Activated CD4-positive, CD25-positive, alpha-beta regulatory T cell treated with anti-CD3 and anti-CD28 coated beads, Interleukin-2, amount 50 U/mL, for 16 hours (primary cell): ENCODE measurements at places on chromosomes 2 and 18.

- no peak for DNase-seq
Observed at GRCh38 chr2:3776311-3776710, 72.9 kb downstream of the DCDC2C start.

DNA sequence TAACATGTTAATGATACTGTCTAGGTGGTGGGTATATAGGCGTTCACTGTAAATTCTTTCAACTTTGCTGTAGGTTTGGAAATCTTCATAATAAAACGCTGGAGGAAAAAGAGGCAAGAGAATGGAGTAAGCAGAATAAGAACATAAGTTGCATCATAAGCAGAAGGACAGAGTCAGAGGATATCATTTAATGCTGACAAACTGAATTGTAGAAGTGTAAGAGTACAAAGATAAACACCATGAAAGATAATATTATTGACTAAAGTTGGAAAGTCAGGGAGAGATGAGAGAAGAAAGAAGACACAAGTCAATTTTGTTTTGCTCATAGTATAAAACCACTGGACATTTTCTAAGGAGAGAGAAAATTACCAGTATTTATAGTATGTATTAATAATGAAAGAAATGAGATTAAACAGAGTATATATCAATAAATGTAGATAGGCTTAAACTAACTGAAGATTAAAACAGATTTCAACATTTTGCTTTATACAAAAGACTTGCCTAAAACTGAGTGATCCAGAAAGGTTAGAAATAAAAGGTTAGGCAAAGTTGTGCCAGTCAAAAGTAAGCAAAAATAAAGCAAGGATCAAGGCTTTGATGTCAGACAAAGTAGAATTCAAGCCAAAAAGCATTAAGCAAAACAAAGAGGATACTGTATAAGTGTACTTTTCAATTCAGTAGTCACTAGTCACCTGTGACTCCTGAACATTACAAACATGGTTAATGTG is 42.4 kb upstream of the VIT start:
- DNase-seq = no peak

GRCh38 chr18:64513401-64513800 is 364.5 kb upstream of the LINC00305 start:
- no peak for DNase-seq

DNA sequence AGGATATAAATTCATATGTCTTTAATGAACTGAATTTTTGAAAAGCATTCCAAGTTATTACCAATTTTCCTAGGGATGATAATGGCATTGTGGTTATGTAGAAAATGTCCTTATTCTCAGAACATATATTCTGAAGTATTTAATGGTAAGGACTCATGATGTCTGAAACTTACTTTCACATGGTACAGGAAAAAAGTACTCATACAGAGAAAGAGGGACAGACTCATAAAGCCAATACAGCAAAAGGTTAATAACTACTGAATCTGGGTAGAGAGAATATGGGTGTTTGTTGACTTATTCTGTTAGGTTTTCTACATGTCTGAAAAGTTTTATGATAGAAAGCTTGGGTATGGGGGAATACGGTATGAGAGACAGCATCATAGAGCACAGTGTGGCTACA is 84.3 kb upstream of the SERTAD2 start:
- DNase-seq = no peak

- no peak for DNase-seq
Observed at GRCh38 chr18:2960983-2961696, 51.8 kb downstream of the LPIN2 start.

GRCh38 chr2:113977060-113977659 is 87.3 kb downstream of the ACTR3 start:
- DNase-seq = no peak

DNA sequence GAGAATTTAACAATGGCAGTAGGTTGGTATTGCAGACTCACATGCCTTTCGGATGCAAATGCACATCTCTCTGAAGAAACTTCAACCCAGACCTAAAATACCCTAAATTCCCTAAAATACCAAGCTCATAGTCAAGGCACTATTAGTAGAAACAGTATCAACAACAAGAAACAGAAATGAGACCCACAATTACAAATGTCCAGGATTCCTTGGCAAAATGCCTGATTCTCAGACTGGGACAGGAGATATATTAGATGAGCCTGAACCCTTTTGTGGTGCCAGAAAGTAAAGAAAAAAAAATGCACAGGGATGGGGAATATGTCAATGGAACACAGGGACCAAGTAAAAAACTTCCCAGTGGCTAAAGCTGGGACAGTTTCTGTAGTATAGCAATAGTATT is 77.2 kb downstream of the NAT8 start:
- no peak for DNase-seq

DNA sequence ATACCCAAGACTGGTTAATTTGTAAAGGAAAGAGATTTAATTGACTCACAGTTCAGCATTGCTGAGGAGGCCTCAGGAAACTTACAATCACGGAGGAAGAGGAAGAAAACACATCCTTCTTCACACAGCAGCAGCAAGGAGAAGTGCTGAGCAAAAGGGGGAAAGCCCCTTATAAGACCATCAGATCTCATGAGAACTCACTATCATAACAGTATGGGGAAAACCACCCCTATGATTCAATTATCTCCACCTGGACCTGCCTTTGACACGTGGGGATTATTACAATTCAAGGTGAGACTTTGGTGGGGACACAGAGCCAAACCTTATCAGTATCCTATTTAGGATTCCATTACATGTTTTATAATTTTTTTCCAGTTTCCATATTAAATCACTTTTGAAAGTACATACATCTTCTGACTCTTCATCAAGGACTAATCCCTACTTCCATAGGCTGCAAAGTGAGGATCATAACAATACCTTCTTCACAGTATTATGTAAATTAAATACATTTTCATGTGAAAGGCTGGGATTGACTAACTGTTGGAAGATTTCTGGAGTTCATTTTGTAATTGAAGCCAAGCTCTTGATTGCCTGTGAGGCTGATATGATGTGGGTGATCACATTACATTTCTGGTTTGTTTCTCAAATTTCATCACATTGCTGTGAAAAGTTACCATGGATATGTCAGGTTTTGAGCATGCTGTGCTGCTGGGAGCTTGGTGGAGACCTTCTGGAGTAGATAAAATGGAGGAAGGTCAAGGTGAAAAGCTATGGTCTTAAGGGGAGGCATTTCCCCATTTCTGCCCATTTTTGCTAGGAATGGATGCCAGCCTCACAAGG is 31.7 kb upstream of the CERS6 start:
- no peak for DNase-seq

GRCh38 chr18:75478996-75479880 is 51.7 kb upstream of the SMIM21 start:
- no peak for DNase-seq

GRCh38 chr2:145597809-145598208 is 1077.9 kb upstream of the ZEB2 start:
- DNase-seq = no peak
